HCEC 1CT (cell line): ENCODE measurements at places on chromosomes 11 and 22.
A peak's percentile ranks its signal among the peaks of the same experiment; 100 is the strongest.

- DNase-seq, result no peak
Observed at GRCh38 chr11:86141727-86142126, 72.8 kb upstream of the PICALM start.

DNA sequence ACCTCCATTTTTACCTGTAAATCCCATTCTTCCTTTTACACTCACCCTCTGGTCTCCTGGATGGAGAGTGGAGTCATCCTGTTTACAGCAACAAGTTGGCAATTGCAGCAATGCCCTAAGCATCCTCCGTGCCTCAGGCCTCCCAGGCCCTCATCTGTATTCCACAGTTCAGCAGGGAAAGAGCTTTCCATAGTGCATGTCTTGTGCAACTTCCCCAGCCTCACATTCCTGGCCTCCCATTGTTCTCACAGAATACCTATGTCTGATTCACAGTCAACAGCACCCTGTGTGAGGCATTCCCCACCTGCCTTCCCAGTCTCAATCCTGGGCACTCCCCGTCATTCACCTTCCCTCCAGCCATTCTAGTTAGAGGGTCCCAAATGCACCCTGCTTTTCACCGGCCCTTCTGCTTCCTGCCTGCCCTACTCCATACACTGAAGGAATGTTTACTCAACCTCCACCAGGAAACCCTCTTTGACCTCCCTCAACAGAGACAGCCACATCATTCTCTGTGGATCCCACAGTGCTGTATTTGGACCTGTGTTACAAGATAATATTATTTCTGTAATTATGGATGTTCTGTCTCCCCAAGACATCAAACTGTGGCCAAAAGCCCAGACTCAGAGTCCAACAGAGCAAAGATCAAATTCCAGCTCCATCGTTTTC, 405.7 kb downstream of the BUD13 start:
- no peak for DNase-seq

DNA sequence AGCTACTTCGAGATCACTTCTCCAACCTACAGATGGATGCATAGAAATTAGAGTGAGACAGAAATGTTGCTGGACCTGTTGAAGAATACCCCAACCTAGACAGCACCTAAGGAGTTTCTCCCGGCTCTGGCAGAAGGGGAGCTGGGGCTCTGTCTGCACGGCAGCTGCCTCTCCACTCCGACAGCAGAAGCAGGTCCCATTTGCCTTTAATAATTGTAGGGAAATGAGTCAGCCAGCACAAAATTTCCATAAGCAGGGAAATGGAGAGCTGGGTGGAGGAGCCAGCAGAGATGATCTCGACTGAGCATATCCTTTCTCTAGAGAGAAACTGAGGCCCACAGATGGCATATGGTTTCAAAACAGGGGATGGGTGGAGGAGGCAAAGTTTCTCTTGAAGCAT, 80.1 kb downstream of the EFCAB6 start:
- DNase-seq, result no peak

DNA sequence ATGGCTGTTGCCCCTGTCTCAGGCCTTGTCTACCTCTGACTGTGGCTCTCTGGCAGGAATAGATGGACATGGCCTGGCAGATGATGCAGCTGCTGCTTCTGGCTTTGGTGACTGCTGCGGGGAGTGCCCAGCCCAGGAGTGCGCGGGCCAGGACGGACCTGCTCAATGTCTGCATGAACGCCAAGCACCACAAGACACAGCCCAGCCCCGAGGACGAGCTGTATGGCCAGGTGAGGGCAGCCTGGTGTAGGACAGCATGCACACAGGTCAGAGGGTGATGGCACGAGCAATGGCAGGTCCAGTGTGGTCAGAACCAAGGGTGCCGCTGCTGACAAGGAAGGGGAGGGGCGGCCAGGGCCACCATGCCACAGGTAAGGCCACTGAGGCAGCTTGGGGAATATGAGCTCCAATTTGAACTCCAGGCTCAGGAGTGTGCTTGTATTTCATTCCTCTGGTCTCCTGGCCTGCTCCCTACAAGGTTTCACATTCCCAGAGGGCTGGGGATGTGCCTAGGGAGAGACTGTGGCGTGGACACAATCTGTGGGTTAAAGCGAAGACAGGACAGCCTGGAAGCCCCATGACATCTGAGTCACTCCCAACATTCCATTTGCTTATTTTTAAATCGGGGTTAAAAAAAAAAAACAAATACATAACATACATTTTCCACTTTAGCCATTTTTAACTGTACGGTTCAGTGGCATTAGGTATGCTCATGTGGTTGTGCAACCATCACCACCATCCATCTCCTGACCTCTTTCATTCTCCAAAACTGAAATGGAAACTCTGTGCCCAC, 562 bp downstream of the FOLR3 start:
- DNase-seq, result no peak

DNA sequence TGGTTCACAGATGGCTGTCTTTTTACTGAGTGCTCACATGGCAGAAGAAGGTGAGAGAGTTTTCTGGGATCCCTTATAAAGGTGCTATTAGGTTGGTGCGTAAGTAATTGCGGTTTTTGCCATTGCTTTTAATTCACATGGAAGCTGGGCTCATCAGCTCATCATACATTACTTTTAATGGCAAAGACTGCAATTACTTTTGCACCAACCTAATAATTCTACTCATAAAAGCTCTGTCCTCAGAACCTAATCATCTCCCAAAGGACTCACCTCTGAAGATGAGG, 23.0 kb downstream of the RCN1 start:
- DNase-seq, result no peak

GRCh38 chr11:74769055-74769707, 20.5 kb downstream of the RNF169 start:
- no peak for DNase-seq

- DNase-seq, result no peak
Observed at GRCh38 chr11:44229098-44229497, 80.8 kb downstream of the ALX4 start.

DNA sequence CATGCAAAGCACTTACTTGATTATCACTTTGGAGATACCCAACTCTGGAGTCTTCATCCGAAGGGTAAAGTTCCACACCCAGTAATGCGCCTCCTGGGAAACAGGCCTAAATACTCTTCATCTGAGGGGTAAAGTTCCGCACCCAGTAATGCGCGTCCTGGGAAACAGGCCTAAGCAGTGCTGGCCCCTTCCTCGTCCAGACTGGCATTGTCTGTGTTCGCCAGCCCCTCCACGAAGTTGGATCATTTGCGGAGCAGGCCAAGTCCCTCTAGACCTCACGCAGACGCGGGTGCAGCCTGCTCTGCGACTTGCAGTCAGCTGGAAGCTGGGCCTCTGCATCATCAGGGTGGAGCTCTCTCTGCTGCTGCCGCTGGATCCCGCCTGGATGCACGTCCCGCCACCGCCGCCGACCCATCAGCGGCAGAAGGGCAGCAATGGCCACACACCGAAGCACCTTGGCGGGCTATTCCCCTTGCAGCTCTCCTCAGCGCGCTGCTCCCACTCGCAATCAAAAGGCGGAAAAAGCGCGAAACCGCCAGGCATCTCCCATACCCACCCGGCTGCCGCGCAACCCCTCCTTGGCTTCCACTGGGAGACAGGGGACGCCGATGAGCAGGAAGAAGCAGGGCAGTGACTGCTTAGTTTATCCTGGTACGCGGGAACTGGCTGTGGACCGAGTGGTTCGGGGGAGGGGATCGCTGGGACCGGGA, 34.1 kb upstream of the GLYATL1 start:
- peak; percentile 57 for DNase-seq

GRCh38 chr22:20031732-20032406, 11.0 kb downstream of the TANGO2 start:
- no peak for DNase-seq

DNA sequence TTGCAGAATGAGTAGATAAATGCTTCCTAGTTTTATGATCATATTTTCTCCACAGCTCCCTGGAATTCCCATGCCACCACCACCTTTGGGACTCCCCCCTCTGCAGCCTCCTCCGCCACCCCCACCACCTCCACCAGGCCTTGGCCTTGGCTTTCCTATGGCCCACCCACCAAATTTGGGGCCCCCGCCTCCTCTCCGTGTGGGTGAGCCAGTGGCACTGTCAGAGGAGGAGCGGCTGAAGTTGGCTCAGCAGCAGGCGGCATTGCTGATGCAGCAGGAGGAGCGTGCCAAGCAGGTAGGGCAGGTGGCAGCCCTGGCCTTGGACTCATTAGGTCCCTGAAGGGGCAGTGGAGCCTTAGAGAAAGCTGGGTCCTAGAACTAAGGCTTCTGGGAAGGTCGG, 2.9 kb downstream of the SF3B2 start:
- no peak for DNase-seq

- no peak for DNase-seq
Observed at GRCh38 chr11:83093634-83094033, 21.9 kb upstream of the RAB30 start.

- DNase-seq, result no peak
Observed at GRCh38 chr11:17387811-17388210, 648 bp downstream of the KCNJ11 start.

DNA sequence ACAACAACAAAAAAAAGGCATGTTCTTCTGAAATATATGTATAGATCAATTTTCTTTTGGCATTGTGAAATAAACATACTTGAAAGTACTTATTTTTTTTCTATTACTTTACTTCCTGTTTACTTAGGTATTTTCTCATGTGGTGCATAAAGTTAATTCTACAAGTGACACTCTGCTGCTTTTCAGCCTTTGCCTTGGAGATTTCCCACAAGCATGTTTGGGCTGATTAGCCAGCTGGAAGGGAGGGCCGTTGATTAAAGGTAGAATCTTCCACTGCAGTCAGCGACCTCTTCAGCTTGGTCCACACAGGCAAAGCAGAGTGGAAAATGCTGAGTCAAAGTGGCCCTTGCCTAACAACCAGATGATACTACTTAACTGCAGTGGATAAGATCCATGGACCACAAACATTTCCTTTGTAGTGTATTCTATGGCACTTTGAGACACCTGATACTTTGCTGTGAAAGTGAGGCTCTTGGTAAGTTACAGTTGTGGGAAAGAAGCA, 176.0 kb downstream of the ARHGAP42 start:
- DNase-seq, result peak; percentile 77

- DNase-seq, result no peak
Observed at GRCh38 chr22:35882211-35883030, 146.2 kb downstream of the RBFOX2 start.

DNA sequence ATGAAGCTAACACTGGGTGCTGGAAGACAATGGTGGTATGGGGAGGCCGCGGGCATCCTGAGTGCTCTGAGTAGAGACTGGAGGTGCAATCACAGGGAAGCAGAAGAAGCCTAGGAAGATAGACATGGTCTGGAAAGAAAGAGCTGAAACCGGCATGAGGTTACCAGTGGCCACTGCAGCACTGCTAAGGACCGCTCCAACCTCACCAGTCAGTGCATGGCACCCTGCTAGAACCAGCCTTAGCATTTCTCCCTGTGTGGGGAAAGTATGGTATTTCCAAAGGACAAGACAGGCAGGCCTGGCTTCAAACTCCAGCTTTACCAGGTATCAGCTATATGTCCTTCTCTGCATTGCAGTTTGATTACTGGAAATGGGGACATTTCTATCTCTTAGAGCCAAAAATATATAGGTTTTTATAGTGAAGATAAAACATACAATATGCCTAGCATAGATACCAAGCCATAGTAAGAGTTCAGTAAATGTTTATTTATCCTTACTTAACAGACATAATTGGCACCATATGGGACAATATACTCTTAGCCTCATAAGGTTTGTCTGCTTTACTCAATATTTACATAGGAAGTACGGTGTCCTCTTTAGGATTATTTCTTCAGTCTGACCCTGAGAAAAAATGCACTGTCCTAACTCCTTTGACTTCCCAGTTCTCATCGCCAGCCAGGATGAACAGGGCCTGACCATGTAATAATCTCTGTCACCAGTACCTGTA, 231.1 kb downstream of the TENM4 start:
- DNase-seq, result no peak

DNA sequence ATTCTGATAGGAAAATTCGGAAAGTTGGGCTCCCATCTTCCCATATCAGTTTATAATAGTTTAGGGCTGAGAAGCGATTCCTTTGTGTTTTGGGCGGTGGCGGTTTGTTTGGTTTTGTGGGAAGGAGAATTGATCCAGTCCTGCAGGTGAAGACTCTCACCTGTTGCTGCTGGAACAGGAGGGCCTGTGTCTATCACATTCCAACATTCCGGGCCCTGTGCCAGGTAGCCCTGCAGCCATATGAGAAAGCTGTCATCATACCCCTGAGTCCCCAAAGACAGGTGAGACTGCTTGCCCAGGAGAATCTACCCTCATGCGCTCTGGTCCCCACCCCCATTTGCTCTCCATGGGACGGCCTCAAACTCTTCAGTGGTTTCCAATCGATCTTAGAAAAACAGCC, 62.1 kb downstream of the TRAF6 start:
- DNase-seq, result no peak

DNA sequence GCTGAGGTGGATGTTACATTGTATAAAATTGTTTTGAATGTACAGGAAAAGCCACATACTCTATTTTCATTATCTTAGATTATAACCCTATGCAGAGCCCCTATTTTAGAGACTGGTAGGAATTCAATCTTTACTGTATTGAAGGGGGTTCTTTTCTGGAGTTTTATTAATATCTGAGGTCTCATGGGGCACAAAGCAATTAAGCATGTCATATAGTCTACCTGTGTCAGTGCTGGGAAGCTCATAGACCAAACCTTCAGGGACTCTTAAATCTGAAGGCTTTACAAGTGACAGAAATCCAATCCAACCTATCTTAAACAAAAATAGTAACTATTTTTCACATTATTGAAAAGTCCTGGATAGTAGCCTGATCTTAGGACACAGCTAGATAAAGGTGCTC, 733.7 kb downstream of the NELL1 start:
- no peak for DNase-seq

DNA sequence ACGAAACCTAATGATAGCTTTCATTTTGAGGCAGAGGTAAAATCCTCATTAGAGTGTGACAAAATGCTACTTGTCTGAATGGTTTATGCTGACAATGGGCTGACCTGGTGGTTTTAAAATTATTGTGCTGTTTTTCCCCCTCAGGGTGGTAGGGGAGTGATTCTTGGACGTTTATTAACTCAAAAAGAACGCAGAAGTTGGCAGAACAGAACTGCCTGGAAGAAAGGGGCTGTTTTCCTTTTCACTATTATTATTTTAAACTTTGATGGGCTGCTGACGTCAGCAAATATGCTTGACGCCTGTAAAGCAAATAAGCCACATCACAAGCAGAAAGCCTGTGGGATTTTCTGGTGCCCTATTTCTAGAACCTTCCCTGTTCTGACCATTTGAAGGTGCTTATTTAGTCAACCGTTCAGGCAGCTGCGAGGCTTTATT, 4.0 kb downstream of the RASSF10 start:
- no peak for DNase-seq

GRCh38 chr11:76823481-76824028, 37.2 kb upstream of the ACER3 start:
- peak; percentile 67 for DNase-seq

GRCh38 chr22:19599626-19600243, 75.5 kb upstream of the CLDN5 start:
- no peak for DNase-seq

DNA sequence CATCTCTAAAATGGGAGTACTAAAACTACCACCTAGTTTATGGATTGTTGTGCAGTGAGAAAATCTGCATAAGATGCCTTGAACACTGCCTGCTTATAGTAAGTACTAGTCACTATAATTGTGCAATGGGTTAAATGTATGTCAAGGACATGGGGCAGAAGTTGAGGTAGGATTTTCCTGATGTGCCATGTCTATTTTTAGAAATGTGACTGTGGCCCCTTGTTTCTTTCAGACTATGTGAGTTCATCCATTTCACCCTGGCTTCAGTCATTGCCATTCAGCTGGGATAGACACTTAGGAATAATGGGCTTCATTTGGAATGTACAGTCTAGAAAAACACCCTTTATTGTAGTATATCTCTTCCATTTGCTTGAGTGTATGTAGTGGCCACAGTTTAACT, 51.4 kb downstream of the BDNF start:
- DNase-seq, result no peak
